T-helper 1 cell treated with Interleukin-12 subunit alpha and Interleukin-12 subunit beta and Interleukin-4 antibody, amounts not matched to agents 30 ng/mL and 1 ng/mL, for 36 hours (primary cell): ENCODE measurements at places on chromosomes 16 and 17. TPM values are rescaled to one million over a fixed set of nuclear protein-coding genes. Genes with fewer than 3 reads are reported as not detected.

TP53TG3F gene
- not detected in 2 replicates for total RNA-seq

USP36 gene
- 95.5 and 110 TPM in 2 replicates for total RNA-seq

PRAC2 gene
- not detected in 2 replicates for total RNA-seq

KRTAP3-2 gene
- not detected in 2 replicates for total RNA-seq

KRTAP2-3 gene
- not detected in 2 replicates for total RNA-seq

PRSS22 gene
- not detected in 2 replicates for total RNA-seq

TMEM238L gene
- not detected in 2 replicates for total RNA-seq

OR1F1 gene
- total RNA-seq: not detected in 2 replicates

TBC1D26 gene
- 0.25 TPM in 1 of 2 replicates, not detected in the other for total RNA-seq

TBC1D3I gene
- total RNA-seq: 0.69 and 2.6 TPM in 2 replicates

SOX15 gene
- total RNA-seq: 0.20 and 0.27 TPM in 2 replicates

TBC1D3G gene
- total RNA-seq: not detected in 2 replicates

COL1A1 gene
- 0.17 and 0.47 TPM in 2 replicates for total RNA-seq

HID1 gene
- 0.61 and 1.2 TPM in 2 replicates for total RNA-seq

CDT1 gene
- 69.6 and 78.9 TPM in 2 replicates for total RNA-seq

CACNG5 gene
- not detected in 2 replicates for total RNA-seq

KRT24 gene
- total RNA-seq: not detected in 2 replicates

NLRP1 gene
- 67.9 and 69.0 TPM in 2 replicates for total RNA-seq

IRX3 gene
- 2.8 and 3.6 TPM in 2 replicates for total RNA-seq

LITAFD gene
- not detected in 2 replicates for total RNA-seq

YPEL3 gene
- 49.2 and 51.4 TPM in 2 replicates for total RNA-seq

KCNJ2 gene
- total RNA-seq: not detected in 2 replicates

RNF222 gene
- total RNA-seq: 0.07 TPM in 1 of 2 replicates, not detected in the other

KCNG4 gene
- total RNA-seq: not detected in 2 replicates

ZNF689 gene
- 13.5 and 13.7 TPM in 2 replicates for total RNA-seq

GGA3 gene
- 80.3 and 88.6 TPM in 2 replicates for total RNA-seq

CHRNB1 gene
- 12.5 and 15.4 TPM in 2 replicates for total RNA-seq

EEF2K gene
- 23.0 and 25.2 TPM in 2 replicates for total RNA-seq

CTDNEP1 gene
- total RNA-seq: 167 and 170 TPM in 2 replicates

SEPTIN12 gene
- total RNA-seq: not detected in 2 replicates

GUCY2D gene
- not detected in 2 replicates for total RNA-seq

SENP3 gene
- 55.0 and 58.3 TPM in 2 replicates for total RNA-seq

CCT6B gene
- 0.88 and 1.1 TPM in 2 replicates for total RNA-seq

SLC5A2 gene
- total RNA-seq: not detected in 2 replicates

VMO1 gene
- total RNA-seq: 0.51 TPM in 1 of 2 replicates, not detected in the other

ZSCAN10 gene
- total RNA-seq: 0.12 and 0.24 TPM in 2 replicates

TMIGD1 gene
- total RNA-seq: not detected in 2 replicates

PERCC1 gene
- not detected in 2 replicates for total RNA-seq

PIPOX gene
- 2.0 and 2.2 TPM in 2 replicates for total RNA-seq

SDR42E2 gene
- 0.10 and 0.20 TPM in 2 replicates for total RNA-seq
